ENCODE measurements at places on chromosomes 7 and 10. TPM values are rescaled to one million over a fixed set of nuclear protein-coding genes. Genes with fewer than 3 reads are reported as not detected.

- DNase-seq: no peak
Measured at GRCh38 chr7:3591219-3591618, 290.2 kb downstream of the SDK1 start.

- no peak for DNase-seq
Measured at GRCh38 chr7:2036786-2037185, 196.0 kb downstream of the MAD1L1 start.

- DNase-seq: peak; percentile 95
Measured at GRCh38 chr7:100563809-100564400, 9.8 kb downstream of the SAP25 start.

DNA sequence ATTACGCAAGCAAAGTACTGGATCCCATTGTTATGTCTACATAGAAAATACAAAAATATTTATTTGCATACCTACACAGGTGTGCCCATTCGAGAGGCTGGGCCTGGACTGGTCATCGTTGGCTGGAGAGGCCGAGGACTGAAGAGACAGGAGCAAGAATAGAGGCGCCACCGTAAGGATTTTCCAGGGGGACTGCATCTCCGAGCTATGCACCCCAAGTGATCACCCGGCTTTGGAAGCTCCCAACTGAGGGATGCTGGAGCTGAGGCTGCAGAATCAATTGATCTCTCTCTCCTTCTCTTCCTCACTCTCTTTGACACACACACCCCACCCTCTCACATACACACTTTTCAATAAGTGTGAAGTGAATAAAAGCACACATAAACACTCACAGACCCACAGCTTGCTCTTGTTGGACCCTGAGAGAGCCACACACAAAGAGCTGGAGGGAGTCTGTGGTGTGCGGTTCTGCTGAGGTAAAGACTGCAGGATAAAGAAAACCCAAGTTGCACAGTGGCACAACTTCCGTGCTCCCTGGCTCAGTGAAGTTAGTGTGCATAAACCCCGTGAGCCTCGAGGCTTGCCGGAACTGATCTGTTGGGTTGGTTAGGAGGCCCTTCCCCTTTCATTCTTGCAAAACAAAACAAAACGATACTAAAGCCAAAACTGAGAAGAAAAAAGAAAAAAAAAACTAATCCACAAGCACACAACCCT lies at the start of gene AOAH:
Gene AOAH, minus strand, starts transcription at position 544 of the 714 bp plus-strand sequence. Its CDS starts 346 bp downstream, at position 198.
- peak; percentile 42 for DNase-seq

Gene LRIT1
- not detected for total RNA-seq

DNA sequence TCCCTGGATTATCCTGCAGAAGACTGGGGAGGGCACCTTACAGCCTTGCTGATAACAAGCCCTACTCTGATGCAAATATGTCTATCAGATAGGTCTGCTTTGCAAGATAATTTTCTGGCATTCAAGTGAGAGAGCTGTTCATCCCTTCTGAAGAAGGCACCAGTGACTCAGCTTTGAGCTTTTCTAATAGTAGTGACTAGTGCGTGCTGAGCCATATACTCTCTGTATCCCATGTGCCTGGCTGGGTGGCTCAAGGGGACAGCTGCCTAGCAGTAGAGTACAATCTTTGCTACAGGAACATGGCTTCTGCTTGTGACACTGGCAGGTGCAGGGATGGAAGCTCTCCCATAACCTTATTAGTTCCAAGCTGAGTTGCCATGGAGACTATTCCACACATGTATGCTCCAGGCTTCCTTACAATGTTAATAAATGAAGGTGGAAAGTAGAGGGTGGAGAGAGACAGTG lies 35.0 kb upstream of the ABCB4 start:
- DNase-seq: no peak

DNA sequence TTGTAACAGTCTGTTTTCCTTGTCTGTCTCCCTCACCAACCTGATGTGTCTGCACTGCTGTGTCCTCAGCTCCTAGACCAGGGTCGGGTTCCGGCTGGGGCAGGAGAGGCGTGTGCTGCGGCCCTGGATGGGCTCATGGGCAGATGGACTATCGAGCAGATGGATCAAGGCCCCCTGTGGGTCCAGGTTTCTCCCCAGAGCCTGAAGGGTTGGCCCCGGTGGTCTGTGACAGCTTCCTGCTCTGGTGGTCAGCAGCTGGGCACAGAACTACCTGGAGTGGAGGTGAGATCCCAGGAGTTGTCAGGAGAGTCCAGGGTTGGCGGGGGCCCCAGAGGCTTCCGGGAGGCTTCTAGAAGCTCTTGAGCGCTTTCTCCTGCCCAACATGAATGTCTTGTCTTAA lies 75.1 kb downstream of the GRK5 start:
- DNase-seq: no peak

Gene NPSR1
- total RNA-seq: not detected

Gene RELN
- total RNA-seq: 80.4 TPM

GRCh38 chr7:126700807-126701604 lies 551.7 kb downstream of the GRM8 start:
- no peak for DNase-seq

GRCh38 chr10:129891806-129892205 lies 72.3 kb downstream of the EBF3 start:
- DNase-seq: no peak

Gene ACSM6
- not detected for total RNA-seq

Gene ECHDC3
- 73.2 TPM for total RNA-seq

DNA sequence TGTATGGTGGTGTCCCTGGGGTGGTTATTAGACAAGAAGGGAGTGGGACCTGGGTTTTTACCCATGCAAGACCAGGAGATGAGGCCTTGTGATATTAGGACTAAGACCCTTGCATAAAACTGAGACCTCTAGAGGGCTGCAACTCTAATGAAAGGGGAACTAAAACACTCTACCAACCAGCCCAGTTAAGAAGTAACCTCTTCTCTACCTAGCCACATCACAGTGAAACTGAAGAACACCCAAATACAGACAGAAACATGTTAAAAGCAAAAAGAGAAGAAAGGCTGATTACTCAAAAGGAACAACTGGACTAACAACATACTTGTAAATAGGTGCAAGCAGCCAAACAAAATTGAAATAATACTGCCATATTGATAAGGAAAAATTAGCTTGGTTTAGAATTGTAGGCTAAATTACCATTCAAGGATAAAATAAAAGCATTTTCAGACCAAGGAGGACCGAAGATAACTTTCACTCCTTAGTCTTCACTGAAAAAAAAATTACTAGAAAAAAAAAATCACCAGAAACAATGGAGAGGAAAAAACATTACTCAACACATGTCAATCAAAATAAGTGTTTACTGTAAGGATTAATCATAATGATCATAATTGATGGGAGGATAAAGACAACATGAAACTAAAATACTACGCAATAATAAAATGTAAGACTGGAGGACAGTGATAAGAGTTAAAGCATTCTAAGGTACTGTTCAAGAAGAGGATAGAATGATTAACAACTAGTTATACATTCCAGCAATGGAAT lies 27.6 kb downstream of the ERLIN1 start:
- no peak for DNase-seq

GRCh38 chr10:123165445-123166072 lies 11.4 kb downstream of the BUB3 start:
- DNase-seq: no peak

Gene BMS1
- total RNA-seq: 14.1 TPM

DNA sequence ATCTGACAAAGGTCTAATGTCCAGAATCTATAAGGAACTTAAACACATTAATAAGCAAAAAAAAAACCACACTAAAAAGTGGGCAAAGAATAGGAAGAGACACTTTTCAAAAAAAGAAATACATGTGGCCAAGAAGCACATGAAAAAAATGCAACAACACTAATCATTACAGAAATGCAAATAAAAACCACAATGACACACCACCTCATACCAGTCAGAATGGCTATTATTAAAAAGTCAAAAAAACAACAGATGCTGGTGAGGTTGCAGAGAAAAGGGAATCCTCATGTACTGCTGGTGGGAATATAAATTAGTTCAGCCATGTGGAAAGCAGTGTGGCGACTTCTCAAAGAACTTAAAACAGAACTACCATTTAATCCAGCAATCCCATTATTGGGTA lies 119.0 kb downstream of the LMBR1 start:
- no peak for DNase-seq

DNA sequence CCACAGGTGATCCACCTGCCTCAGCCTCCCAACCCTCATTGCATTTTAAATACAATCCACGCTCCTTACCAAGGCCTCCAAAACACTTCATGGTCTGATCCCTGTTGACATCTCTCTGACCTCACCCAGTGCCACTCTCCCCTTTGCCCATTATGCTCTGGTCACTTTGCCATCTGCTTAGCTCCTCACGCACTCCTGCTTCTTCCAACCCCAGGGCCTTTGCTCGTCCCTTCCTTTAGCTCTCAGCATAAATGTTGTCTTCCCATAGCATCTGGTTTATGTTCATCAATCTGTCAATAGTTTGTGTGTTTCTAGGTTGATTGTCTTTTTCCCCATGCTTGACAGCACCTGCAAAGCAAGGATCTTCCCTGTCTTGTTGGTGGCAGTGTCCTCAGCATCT lies 14.1 kb downstream of the NPFFR1 start:
- no peak for DNase-seq

DNA sequence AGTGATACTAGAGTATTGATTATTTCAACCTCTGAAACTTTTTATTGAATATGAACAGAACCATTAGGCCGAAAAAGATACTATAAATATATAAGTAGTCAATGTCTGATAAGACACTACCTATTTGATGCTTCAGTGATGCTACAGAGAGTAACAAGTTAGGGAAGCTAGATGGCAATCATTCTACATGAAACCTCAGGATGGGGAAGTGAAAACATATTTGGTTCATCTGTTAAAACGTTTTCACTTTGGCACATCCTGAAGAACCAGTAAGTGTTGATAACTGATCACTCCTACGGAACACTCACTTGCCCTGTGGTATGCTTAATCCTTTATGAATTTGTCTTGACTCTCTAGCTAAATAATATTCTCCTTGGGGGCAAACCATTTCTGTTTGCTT lies 1064.9 kb downstream of the NXPH1 start:
- DNase-seq: no peak

GRCh38 chr7:99126921-99127553 lies 16.9 kb downstream of the SMURF1 start:
- DNase-seq: no peak

DNA sequence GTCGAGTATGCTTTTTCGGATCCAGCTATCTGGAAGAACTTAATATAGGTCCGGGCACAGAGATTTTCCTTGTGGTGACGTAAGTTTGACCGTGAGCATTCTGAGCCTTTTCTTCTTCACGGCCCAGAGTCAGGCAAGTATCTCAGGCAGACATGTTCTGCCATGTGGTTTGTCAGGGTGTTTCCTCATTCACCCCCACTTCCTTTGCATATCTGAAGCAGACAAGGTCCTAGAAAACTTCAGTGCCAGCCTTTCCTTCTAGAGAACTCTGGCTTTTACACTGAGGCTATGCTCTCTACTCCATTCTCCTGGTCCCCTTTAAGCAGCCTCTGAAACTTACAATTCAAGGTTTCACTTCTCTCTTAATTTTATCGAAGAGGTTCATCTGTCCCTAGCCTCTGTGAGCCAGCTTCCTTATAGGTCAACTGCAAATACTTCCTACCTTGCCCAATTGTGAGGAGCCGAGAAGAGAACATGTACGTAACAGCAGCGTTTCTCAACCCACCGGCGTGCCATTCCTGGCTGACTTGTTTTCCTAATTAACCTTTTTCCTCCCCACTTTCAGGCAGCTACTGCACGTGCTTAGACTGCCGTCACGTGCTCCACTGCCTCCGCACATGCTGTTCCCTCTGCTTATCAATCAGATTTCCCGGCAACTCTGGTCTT lies 47.3 kb downstream of the CDCA7L start:
- no peak for DNase-seq

DNA sequence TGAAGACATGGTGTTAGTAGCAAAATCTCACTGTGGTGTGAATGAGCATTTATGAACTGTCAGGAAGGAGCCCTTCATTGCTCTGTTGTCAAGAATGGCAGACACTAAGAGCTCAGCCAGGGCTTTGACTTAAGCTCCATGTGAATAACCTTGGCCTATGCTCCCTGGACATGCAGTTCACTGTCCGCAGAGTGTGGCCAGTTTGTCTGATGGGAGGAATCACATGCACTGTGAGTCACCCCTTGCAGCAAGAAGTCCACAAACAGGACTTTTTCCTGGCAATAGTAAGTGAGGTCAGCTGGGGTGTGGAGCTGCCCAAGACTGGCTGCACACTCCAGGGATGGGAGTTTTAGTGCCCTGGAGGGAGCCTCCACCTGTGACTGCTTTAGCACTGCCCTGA lies 49.5 kb downstream of the ZNF37A start:
- no peak for DNase-seq

DNA sequence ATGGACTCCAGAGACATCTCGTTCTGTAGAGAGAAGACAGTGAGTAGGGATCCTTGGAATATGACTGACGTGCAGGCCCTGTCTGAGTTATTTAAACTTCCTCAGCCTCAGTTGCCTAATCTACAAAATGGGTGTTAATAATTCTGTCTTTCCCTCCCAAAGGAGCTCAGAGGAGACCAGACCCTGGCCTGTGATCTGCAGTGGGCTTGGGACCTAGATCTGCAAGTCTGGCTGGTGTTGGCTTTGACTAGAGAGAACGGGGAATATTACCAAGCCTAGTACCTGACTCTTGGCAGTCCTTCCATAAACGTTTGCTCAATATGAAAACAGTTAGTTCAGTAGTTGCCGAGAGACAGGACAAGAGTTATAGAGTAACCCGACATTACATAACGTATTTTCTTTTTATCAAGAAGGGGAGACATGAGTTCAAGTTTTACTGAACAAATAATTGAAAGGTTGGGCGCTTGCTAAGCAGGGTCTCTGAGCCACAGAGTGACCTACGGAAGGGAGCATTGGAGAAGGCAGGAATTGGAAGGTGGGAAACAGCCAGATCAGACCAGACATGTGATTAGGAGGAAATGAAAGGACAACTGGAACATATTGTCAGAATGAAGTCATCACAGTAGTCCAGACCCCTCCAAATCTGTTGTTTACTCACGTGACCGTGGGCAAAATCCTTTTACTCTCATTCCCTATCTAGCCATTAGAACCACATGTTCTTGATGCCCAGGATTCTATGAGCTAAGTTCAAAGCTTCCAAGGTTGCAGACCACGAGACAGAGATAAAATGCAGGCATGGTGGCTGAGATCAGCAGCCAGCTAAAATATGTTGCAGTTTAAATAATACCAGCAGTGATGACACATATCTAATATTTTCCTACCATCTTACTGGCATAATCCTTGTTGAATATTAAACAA lies 10.9 kb upstream of the CYP3A4 start:
- DNase-seq: no peak

GRCh38 chr10:130935128-130935439 lies 376.4 kb downstream of the TCERG1L start:
- no peak for DNase-seq

DNA sequence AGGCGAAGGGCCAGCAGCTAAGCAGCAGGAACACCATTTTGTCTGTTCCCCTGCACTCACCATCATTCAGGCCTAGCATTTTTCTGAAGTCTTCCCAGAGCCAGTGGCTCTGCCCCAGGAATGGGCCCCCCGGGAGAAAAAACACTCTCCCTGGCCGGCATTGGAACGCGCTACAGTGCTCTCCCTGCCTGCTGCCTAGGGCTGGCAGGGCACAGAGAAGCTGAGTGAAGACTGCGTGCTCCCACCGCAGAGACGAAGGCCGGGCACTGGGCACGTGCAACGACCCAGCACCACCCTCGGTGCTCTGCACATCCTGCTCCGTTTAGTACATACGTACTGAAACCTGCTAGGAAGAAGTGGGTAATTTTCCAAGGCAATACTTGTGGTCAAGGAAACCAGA lies 34.4 kb downstream of the HSPA12A start:
- DNase-seq: no peak

Gene A1CF
- not detected for total RNA-seq

Gene FAM25C
- not detected for total RNA-seq
